ENCODE measurements at places on chromosomes 3 and 15.

DNA sequence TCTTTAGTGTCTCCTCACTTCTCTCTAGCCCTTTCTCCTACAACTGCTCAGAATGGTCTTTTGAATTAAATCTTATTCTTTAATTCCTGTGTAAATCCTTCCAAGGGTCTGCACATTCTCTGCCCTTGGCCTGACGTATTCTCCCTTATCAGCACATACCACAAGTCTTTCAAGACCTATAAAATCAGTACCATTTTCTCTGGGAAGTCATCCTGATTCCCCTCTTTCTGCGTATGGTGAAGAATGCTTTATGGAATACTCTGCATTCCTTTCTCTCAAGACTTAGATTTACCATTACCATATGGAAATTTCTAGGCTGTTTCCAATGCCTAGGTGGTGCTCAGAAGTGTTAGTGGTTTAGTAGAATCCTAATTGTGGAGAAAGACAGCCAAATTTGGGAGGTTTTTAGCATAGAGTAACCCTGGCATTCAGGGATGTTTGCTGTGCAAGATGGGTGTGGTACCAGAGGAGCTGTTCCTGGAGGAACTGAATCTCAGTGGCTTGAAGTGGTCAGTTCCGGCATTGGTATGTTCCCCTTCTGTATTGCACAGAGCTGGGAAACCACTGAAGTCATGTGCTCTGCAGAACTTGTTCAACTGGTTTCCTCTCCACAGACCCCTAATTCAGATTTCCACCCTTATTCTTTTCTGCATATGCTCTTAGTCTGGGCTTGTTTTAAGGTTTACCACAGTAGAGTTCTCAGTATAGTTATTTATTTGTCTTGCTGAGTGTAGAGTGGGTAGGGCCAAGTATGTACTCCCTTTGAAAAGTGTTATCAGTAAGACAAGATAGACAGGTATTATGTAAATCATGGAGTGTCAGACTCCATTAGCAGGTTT, 24.5 kb downstream of the IQGAP1 start:
- peak; percentile 42 for DNase-seq

DNA sequence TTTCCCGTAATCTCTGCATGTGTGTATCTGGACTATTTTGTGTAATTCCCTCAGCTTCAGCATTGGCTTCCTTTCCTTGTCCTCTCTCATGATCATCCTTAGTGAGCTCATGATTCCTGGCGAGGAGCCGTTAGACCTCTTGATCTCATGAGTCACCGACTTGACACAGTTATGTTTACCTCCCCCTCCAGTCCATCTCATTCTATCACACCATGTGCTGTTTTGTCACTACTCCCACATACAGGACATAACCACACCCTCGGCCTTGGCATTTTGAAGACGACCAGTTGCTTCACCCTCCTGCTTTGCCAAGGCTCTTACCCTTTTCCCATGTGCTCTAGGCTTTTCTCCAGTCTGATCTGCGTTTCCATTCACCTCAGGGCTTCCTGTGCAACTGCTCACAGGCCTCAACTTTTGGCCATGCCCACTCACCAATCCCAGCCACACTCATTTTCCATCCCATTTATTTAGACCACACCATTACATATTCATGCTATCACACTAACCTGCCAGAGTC, 41.5 kb downstream of the CP start:
- DNase-seq = no peak

- DNase-seq = no peak
Observed at GRCh38 chr15:39299486-39300267, 281.2 kb upstream of the THBS1 start.

GRCh38 chr3:183812761-183813445, 12.5 kb downstream of the MAP6D1 start:
- DNase-seq = no peak

- peak; percentile 48 for DNase-seq
Observed at GRCh38 chr3:182710557-182711157, 82.6 kb upstream of the ATP11B start.

GRCh38 chr15:63157891-63158431, 684 bp upstream of the RPS27L start:
- DNase-seq = peak; percentile 65

DNA sequence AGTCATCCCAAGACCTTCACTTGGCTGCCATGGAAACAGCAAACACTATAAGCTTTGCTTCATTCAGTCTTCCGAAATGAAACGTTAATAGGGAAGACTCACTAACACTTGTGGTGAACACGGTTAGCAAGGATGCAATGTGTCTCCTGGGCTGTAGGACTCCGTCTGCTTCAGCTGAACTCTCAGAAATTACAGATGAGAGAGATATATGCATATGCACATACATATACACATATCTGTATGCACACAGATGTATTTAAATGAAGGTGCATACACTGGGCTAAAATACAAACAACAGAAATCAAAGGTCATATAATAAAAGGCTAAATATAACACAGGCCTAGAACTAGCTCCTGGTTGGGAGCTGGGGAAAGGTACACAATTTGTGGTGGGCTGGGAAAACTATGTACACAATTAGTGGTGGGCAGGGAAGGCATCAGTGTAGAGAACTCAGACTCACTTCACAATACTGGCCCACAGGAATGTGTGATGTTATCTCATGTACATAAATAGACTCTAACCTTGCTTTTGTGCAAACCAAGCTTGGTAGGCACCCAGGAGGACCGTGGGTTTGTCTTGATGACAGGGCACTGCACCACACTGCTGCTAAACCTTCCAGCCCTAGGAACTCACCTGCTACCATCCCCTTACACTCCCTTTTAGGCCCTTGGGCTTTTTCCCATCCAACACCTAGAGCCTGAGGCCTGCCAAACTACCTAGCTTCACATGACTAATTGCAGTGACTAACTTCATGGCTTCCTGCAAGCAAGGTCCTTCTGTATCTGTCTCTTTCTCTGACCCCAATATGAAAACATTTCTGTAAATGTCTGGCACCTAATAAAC, 873.1 kb downstream of the NSUN3 start:
- peak; percentile 4 for DNase-seq

DNA sequence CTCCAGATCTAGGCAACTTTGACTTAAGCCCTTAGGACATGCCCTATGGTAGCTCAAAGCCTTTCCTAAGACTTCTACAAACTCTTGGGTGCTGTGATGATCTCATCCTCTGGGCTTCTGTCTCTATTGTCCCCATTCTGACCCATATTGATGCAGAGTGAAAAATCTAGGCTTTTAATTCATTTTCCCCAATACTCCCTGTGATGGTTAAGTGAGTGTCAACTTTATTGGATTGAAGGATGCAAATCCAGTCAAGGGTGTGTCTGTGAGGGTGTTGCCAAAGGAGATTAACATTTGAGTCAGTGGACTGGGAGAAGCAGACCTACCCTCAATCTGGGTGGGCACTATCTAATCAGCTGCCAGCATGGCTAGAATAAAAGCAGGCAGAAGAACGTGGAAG, 97.3 kb upstream of the NUDT16 start:
- DNase-seq = no peak

DNA sequence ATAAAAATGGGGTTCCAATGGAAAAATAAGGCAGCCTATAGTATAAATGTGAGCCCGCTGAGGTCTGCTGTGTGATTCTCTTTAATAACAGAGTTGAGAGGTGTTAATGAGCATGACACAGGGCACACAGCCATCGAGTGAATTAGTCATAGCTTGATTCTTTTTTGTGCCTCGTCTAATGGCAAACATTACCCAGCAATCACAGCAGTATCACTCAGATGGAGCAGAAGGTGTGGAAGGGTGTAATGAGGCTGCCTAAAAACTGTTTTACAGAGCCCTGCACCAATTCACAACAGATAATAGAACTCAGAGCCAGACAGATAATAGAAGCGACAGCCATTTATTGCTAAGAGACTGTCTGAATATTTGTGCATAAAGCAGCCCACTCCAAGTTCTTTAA, 178.6 kb upstream of the TPRG1 start:
- DNase-seq = no peak

DNA sequence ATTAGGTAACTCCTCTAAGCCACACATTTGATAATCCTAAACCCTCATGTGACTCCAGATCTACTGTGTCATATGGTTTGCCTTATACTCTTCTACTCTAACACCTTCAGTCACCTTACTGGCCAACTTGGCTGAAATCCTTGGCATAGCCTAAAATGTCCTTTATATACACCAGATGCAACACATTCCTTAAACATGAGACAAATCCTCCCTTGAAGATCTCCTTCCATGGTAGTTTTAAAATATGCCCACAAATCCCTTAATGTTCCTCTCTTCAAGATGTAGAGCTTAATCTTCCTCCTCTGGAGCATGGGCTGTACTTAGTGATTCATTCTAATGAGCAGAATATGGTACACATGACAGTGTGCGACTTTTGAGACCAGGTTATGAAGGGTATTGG, 238.9 kb downstream of the SUCLG2 start:
- DNase-seq = no peak

DNA sequence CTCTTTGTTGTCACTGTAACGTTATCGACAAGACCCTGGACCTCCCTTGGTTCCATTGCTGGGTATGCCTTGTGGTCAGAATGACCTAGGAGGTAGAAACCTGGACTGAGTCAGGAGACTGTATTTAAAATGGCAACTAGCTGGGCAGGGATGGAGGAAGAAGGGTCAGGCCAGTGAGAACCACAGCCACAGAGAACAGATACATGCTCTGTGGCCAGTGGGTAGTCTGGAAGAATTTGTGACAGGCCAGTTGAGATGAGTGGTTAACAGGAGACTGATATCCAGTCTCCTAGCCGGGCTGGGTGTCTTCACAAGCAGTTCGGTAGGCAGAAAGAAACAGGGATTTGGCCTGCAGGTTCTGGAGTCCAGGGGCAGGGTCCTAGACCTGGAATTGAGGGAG, 58.9 kb downstream of the SNRK start:
- DNase-seq = no peak

- DNase-seq = no peak
Observed at GRCh38 chr15:60784483-60785254, 305.7 kb upstream of the ICE2 start.

GRCh38 chr3:25683882-25684281, 19.2 kb upstream of the TOP2B start:
- DNase-seq = no peak

DNA sequence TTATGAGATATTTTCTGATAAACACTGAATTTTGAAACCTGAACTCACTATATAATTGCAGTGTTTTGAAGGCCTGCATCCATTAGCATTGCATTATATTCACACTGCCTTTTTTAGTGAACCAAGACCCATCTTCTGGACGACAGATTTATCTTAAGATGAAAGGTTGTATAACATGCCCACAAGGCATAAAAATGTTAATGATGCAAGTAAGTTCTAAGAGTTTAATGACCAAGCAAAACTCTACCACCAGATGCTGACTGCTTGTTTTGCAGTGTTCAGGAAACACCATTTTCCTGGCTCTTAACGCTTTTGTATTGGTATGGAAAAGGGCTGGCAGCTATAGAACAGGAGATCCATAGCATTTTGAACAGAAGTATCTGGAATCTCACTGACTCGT, 46.1 kb downstream of the USP50 start:
- no peak for DNase-seq

DNA sequence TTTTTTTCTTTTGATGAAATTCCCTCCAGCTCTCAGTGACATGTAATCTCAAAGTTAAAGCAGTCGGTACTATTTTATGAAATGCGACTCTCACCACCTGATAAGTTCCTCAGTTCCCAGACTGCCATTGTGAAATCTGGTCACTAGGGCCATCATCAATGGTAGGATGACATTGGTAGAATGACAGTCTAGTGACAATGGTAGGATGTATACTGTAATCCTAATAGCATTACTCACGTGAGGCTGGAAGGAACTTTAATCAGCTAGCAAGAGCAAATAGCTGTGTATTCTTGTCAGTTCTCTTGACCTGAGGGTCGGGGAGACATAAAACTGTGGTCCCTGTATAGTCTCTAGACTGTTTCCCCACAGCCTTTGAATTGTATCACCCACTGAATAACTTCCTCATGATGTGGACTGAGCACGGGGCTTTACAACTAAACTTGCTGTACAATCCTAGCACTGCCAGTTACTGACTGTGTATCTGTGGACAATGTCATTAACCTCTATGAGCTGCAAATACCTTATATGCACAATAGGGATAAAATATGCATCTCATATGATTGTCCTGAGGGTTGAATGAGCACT, 23.2 kb downstream of the TRAT1 start:
- DNase-seq = no peak

DNA sequence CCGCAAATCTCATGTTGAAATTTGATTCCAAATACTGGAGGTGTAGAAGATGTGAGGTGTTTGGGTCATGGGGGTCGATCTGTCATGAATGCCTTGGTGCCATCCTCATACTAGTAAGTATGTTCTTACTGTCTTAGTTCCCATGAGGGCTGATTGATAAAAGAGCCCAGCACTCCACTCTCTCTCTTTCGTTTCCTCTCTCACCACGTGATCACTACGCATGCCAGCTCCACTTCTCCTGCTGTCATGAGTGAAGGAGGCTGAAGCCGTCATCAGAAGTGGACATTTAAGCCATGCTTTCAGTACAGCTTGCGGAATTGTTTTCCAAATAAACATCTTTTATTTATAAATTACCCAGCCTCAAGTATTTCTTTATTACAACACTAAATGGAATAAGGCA, 6.1 kb downstream of the OR5H15 start:
- DNase-seq = no peak

DNA sequence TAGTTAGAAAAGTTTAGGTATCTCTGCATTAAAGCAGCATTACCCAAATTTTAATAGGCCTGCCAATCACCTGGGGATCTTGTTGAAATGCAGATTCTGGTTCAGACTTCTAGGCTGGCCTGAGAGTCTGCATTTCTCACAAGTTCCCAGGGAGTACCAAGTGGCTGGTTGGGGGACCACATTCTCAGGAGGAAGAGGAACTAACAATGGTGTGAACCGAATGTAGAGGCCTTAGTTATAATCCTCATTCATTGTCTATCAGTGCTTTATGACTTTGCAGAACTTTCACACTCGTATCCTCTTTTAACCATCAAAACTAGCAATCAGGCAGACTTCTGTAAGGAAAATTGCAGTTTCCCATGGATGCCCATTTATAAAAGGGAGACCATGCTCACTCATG, 38.2 kb upstream of the UBE2E1 start:
- DNase-seq = peak; percentile 13

GRCh38 chr15:74832826-74833225, 6.4 kb downstream of the CPLX3 start:
- DNase-seq = no peak

DNA sequence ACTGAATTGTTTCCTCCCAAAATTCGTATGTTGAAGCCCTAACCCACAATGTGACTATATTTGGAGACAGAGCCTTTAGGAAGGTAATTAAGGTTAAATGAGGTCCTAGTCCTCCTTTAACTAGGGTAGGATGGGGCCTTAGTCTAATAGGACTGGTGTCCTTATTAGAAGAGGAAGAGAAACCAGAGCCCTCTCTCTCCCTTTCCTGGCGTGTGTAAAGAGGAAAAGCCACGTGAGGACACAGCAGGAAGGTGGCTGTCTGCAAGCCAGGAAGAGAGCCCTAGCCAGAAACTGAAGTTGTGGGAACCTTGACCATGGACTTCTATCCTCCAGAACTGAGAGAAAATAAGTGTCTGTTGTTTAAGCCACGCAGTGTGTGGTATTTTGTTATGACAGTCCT, 94.3 kb downstream of the OXNAD1 start:
- no peak for DNase-seq

DNA sequence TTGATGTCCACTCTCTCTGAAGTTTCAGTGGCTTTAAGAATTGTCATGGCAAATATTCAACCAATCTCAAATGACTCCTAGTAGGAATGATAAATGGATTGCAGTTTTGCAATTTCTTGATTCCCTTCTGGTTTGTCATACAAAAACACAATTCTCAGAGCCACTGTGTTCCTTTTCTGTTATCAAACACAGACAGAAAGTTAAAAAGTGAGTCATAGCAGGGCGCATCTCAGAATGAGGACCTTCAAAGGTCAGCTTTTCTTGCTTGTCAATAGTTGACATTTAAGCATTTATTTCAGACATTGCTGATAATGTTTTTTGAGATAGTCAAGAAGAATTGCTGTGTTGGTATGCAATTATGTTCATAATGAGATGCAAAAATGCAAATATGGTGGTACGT, 405.9 kb downstream of the NR2F2 start:
- no peak for DNase-seq

Data from GM20000 (cell line).